ENCODE measurements at places on chromosomes 12 and 14. TPM values are rescaled to one million over a fixed set of nuclear protein-coding genes. Genes with fewer than 3 reads are reported as not detected.

Gene LTB4R
- 1.8 TPM for total RNA-seq

Gene TEX52
- total RNA-seq, result not detected

Gene KERA
- total RNA-seq, result not detected

Gene LHX5
- total RNA-seq, result not detected

Gene VRTN
- not detected for total RNA-seq

Gene PGF
- total RNA-seq, result 4.2 TPM

Gene BDKRB2
- 0.49 TPM for total RNA-seq

Gene PAX9
- not detected for total RNA-seq

Gene PTPRB
- 38.7 TPM for total RNA-seq

Gene MRPL52
- total RNA-seq, result 110 TPM

Gene CYP27B1
- total RNA-seq, result not detected

Gene RPL41
- total RNA-seq, result 1,892 TPM

Gene ACSS3
- 24.5 TPM for total RNA-seq

Gene AP5M1
- total RNA-seq, result 49.1 TPM

Gene HPD
- total RNA-seq, result 1.3 TPM

Gene RFX4
- not detected for total RNA-seq

Gene OR6C75
- total RNA-seq, result not detected

Gene FGD6
- 26.3 TPM for total RNA-seq

Gene AQP2
- not detected for total RNA-seq

Gene CISTR
- total RNA-seq, result 2.1 TPM

Gene SYNE3
- 11.3 TPM for total RNA-seq

Gene RNF34
- 22.4 TPM for total RNA-seq

Gene EMP1
- total RNA-seq, result 90.5 TPM

Gene PLA2G1B
- not detected for total RNA-seq

Gene TTC6
- total RNA-seq, result not detected

Gene NANOG
- not detected for total RNA-seq

Gene SLC15A4
- total RNA-seq, result 15.4 TPM

Gene CLEC7A
- 1.3 TPM for total RNA-seq

Gene GNB3
- total RNA-seq, result 7.5 TPM

Gene KCNC2
- total RNA-seq, result not detected

Gene NCOR2
- 152 TPM for total RNA-seq

Gene PPM1H
- total RNA-seq, result 6.0 TPM

Gene ZFHX2
- total RNA-seq, result 0.74 TPM

Gene ASPG
- total RNA-seq, result 27.1 TPM

Gene SMIM41
- total RNA-seq, result 0.30 TPM

Gene TMEM121
- 2.1 TPM for total RNA-seq

Gene SCNN1A
- 0.22 TPM for total RNA-seq

Gene KSR2
- not detected for total RNA-seq

Gene TPH2
- not detected for total RNA-seq

Gene MIP
- total RNA-seq, result not detected

Gene TOMM20L
- not detected for total RNA-seq

Gene FAIM2
- total RNA-seq, result 7.4 TPM

Gene VDR
- 0.33 TPM for total RNA-seq

Gene BEST3
- total RNA-seq, result 0.80 TPM

Gene CSRP2
- 22.8 TPM for total RNA-seq

Gene TBX3
- 27.2 TPM for total RNA-seq

Gene GNG2
- 6.7 TPM for total RNA-seq

Gene ARMH4
- 7.3 TPM for total RNA-seq

Gene TAS2R7
- total RNA-seq, result not detected

Gene SLC6A15
- total RNA-seq, result not detected

Gene DCN
- total RNA-seq, result 716 TPM

Gene AVPR1A
- 1.3 TPM for total RNA-seq

Gene GDF3
- total RNA-seq, result 0.19 TPM

Gene PLCZ1
- total RNA-seq, result 0.49 TPM

Gene STXBP6
- total RNA-seq, result 21.7 TPM

Gene KLRC3
- not detected for total RNA-seq

Measured in left ventricle myocardium inferior (tissue), 1 donor.